ENCODE measurements at places on chromosomes 5 and 9.

GRCh38 chr9:110900917-110901316, 137.4 kb downstream of the LPAR1 start:
- DNase-seq: no peak

DNA sequence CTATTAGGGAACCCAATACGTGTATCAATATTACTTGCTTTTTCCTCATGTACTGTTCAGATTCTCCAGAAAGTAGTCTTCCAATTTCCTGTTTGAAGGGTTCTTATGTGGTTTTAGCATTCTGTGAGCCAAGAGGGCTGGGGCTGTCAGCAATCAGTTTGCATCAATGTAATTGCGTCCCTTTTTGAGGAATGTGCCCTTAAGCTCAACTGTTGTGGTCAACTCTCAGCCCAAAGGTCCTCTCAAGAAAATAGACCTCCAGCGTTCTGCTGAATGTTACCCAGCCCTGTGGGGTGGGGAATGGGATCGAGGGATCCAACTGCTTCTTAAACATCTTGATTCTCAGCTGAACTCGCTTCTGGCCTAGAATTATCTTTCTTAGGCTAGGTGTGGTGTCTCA, 43.8 kb upstream of the CDK20 start:
- DNase-seq: no peak

DNA sequence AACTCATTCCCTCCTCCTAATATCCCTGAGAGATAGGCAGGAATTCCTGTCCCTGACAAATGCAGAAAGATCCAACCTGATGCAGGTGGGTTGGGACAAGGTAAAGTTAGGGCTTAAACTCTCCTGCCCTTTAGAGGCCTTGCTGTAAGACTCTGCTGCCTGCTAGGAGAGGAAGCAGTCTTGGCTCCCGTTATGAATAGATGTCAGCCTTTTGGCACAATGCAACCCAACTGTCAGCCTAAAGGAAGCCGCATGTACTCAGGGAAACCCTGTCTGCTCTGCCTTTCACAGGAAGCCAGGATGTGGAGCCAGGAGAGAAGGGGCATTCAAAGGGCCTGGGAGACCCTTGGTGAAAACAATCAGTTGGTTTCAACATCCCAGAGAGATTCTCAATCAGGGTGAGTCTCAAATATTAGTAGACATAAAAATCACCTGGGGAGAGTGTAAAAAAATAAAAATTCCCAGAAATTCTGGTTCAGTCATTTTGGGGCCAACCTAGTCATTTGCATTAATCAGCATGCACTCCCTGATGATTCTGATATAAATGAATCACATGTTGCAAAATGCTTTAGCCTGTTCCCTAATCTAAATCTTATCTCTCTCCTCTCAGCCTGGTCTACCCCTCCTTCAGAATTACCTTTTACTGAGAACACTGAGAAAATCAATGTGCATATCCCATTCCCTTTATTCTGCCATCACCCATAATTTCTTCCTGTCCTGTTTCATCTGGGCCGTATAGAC, 136.2 kb upstream of the TRIM32 start:
- DNase-seq: no peak

- DNase-seq: no peak
Observed at GRCh38 chr9:118940473-118940872, 428.8 kb downstream of the BRINP1 start.

GRCh38 chr5:127094161-127094814, 21.0 kb upstream of the C5orf63 start:
- no peak for DNase-seq

DNA sequence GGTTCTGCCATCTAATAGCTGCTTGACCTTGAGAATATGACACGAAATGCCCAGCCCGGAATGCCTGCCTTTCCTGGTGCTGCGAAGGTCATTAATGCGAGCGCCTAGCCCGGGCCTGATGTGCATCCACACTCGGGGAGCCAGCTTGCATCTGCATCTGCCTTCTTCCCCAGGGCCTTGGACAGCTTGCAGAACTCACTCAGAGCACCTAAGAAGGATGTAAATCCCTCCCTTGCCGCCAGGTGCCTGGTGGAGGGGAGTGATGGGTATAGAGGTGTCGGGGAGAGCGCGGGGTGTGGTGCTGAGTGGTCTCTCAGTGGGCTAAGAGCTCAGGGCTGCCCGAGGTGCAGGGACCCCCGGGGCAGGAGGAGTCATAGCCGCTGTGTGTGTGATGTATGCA, 127.2 kb downstream of the MRPL36 start:
- DNase-seq: no peak

DNA sequence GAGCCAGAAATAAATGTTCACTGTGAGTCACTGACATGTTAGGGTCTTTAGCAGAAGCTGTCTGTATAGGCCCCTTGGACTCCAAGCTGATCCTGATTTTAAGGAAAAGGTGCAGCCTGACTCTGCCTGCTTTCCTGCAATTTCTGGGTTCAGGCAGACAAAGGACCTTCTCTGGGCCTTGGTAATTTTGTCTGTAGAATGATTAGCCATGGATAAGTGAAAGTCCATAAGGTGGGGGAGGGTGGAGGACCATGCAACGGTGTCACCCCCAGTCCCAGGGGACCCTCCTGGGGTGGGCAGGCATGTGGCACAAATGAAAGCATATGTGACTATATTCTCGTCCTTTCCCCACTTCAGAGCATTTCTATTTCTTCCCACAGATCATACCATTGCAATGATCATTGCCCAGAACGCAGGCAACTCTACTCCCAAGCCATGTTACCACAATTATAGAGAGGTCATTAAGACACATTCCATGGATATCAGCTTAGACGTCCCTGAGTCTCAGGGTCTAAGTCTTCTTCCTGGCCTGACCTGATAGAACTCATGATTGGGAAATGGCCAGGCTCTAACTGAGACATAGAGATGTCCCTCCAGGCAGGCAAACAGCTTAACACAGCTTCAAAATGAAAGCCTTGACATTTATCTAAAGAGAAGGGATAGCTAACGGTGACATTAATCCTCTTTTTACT, 157.9 kb upstream of the ALDH1B1 start:
- DNase-seq: no peak

DNA sequence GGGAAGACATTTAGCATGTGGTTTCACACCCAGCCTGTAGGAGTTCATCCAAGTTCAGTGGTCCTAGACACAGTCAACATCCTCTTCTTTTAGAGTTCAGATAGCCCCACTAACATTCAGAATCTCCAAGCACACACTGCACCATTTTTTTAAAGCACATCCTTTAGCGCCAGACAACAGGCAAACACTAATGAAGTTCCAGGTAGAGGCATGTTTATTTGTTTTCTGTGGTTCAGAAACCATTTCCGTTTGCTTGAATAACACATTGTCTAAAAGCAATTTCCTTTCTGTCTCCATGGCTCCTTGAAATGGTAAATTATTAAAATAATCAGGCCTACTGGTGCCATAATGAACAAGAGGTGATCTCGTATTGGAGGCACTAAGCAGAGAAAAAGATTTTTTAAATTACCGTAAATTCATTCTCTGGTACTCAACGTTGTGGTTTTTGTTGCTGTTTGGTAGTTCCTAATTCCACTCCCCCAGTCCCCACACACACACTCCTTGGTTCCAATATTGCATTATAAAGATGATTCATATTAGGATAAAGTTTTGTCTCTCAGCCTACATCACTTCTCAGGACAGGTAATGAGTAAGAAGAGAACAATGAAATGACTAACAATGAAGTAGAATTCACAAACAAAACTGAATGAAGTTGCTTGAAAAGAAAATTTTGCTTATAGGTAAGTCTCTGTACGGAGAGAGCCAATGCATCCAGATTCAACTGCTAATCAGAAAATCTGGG, 153.1 kb downstream of the PCSK1 start:
- DNase-seq: no peak

DNA sequence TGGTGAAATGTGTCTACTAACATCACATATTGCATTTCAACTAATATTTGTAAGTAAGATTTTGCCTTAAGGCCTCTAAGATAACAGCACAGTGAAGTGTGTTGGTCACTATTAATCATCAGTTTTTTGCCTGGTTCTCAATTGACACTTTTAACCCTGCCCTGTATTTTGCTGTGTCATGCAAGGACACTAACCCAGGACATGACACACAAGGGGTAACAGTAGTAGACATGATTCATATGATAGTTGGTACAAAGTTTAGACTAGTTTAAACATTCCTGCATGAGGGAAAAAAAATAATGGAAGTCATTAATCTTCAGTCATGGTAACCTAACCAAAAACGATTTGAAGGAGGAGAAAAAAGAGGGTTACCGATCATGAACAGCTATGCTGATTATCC, 207.0 kb downstream of the DEPDC1B start:
- DNase-seq: no peak

GRCh38 chr9:136419092-136419420, 8.6 kb downstream of the PMPCA start:
- DNase-seq: no peak

DNA sequence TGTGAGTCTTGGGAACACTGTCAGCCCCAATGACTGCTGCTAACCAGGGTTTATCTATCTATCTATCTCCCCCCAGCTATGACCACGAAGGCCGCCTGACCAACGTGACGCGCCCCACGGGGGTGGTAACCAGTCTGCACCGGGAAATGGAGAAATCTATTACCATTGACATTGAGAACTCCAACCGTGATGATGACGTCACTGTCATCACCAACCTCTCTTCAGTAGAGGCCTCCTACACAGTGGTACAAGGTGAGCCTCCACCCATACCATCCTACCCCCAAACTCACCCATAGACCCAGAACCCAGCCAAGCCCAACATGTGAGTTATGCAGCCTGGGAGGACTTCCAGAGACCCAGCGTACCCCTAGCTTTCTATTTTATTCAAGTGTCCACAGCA, 65.4 kb upstream of the WWC1 start:
- DNase-seq: no peak

DNA sequence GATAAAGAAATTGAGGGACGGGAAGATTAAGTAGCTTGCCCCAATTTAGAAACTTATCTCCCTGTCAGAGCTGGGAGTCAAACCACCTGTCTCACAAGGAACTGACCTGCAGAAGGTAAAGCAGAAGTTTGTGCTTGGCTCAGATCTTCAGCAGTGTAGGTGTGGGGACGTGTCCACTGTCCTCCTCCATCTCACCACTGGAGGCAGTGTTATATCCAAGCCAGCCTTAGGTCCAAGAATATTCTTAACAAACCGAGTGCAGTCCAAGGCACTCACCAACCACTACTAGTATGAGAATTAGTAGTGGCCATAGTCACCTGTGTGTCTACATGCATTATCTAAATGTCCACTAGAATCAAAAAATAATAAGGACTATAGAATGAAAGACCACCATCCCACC, 86.3 kb upstream of the IRX1 start:
- no peak for DNase-seq

GRCh38 chr9:78212868-78213267, 23.0 kb upstream of the CEP78 start:
- DNase-seq: no peak

DNA sequence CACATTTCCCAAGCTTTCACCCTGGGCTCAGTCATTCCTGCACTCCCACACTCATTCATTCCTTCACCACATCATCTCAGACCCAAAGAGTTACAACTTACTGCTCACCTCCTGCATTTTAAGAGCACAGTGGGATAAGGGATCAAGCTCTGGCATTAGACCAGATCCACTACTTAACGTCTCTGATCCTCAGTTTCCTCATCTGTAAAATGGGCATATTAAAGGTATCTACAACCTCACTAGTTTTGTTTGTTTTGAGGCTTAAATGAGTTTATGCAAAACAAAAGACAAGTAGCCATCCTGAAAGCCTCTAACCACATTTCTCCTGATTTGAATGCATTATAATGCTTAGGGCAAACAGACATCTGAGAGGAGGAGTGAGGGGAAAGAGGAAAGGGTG, 77.6 kb downstream of the KLHL3 start:
- no peak for DNase-seq

DNA sequence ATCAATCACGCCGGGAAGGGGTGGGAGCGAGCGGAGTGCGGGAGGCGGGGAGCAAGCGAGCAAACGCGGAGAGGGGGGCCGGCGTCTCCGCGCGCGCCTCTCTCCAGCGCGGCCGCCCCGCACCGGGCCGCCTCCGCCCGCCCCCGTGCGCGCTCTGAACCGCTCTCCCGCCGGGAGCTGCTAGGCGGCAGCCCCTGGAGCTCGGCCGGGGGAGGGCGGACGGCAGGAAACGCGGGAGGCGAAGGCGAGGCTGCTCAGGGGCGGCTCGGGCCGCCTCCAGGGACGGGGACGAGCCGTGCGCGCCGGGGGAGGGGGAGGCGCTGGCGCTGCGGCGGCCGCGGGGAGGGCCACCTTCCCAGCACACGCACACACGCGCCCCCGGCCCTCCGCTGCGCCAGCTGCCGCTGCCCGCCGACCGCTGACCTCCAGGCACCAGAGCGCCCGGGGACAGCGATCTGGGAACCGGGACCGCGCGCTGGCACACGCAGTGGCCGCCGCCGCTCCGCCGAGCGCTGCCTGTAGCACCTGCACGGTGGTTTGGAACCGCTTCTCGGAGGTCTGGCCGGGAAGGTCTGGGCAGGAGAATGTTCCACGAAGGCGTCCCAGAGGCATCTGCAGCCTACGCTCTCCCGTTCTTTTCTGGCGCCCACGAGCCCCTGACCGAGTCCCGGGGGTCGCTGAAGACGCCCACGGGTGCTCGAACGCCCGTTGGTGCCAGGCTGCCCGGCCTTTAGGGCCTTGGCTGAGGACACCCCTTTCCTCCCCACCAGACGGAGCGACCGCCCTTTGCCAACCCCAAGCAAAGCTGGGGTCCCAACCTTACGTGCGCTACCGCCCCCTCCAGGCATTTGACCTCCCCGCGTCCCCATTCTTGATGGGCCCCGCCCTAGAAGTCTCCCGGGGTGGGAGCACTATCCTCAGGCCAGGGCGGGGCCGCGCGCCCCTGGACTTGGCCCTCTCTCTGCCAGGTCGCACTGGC, at the start of gene GABBR2:
TSS of gene GABBR2 (minus strand) at position 3 of the 979 bp plus-strand sequence. CDS start 198 bp downstream, outside the sequence.
- DNase-seq: no peak

GRCh38 chr9:34866614-34867013, 91.5 kb upstream of the PHF24 start:
- no peak for DNase-seq

- DNase-seq: no peak
Observed at GRCh38 chr5:179187229-179187678, 127.1 kb downstream of the ZNF354C start.

GRCh38 chr9:109986521-109986991, 206.6 kb downstream of the PALM2AKAP2 start:
- no peak for DNase-seq

DNA sequence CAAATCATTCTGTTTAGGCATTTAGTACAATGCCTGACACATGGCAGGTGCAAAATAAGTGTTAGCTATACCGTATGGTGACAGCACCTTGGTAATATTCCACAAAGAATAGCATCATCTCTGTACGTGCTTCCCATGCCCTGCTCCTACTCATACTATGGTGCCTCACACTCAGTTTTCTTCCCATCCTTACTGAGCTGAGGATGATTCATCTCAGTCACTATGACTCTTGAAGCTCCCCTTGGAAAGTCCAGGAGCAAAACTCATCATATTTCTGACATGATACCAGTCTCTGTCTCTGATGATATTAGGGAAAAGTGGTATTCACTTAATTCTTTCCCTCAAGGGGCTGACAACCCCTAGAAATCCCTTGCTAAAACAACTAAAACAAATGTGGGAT, 423.3 kb downstream of the EFNA5 start:
- no peak for DNase-seq

- DNase-seq: no peak
Observed at GRCh38 chr9:105047742-105048041, 119.7 kb upstream of the ABCA1 start.

GRCh38 chr5:133251296-133252132, 199.7 kb downstream of the HSPA4 start:
- no peak for DNase-seq

Measured in stimulated activated CD4-positive, alpha-beta T cell treated with anti-CD3 and anti-CD28 coated beads, TNF-alpha, amount 100 ng/mL, for 4 hours (primary cell).